Effector CD4-positive, alpha-beta T cell (primary cell): ENCODE measurements at places on chromosomes 1 and 21.

- DNase-seq = no peak
Observed at GRCh38 chr1:231667896-231668506, 41.4 kb downstream of the DISC1 start.

- DNase-seq = no peak
Observed at GRCh38 chr1:29239142-29239541, 2.8 kb downstream of the PTPRU start.

GRCh38 chr1:17594026-17594425 is 54.5 kb downstream of the ARHGEF10L start:
- no peak for DNase-seq

GRCh38 chr1:230975636-230976035 is 3.0 kb downstream of the TTC13 start:
- DNase-seq = no peak

DNA sequence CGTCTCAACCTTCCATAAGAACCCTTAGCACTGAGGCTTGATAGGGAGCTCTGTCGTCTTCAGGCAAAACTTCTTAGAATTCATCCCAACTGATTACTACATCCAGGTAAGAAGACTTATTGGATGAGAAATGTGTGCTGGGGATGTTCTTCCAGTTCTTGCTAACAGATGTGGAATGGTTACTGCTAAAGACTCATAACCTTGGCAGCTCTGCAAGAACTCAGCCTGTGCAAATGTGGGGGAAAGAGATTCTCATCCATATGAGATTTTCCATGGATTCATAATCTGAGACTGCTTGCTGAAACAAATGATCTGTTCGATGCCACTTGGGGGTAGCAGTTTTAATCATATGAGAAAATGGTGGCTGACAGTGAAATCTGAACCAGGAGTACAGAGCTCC is 48.2 kb downstream of the NTPCR start:
- DNase-seq = no peak

- no peak for DNase-seq
Observed at GRCh38 chr1:173094541-173094940, 43.8 kb upstream of the TNFSF18 start.

DNA sequence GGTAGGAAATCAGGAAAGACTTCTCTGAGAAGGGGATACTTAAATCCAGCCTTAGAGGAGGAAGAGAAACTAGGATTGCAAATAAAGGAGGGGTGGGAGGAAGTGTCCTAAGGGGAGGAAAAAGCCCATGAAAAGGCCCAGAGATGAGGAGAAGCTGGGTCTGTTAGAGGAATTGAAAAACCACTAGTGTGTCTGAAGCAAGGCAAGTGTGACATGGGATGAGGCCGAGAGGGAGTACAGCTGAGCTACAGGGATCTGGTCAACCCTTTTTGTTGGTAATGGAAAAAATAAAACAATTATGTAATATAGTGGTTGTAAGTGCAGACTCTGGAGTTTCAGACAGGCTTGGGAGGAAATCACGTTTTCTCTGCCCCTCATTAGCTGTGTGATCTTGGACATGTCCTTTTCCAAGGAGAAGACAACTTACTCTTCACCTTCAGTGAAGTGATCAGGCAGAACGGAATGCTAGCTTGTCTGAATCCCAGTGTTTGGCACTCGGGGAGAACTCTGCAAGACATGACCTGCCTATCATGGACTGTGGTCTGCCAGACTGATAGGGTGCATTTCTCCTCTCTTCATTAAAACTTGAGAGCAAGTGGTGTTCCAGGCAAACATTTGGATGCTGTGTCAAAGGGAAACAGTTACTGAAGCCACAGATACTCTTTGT is 7.4 kb upstream of the S100A10 start:
- no peak for DNase-seq

DNA sequence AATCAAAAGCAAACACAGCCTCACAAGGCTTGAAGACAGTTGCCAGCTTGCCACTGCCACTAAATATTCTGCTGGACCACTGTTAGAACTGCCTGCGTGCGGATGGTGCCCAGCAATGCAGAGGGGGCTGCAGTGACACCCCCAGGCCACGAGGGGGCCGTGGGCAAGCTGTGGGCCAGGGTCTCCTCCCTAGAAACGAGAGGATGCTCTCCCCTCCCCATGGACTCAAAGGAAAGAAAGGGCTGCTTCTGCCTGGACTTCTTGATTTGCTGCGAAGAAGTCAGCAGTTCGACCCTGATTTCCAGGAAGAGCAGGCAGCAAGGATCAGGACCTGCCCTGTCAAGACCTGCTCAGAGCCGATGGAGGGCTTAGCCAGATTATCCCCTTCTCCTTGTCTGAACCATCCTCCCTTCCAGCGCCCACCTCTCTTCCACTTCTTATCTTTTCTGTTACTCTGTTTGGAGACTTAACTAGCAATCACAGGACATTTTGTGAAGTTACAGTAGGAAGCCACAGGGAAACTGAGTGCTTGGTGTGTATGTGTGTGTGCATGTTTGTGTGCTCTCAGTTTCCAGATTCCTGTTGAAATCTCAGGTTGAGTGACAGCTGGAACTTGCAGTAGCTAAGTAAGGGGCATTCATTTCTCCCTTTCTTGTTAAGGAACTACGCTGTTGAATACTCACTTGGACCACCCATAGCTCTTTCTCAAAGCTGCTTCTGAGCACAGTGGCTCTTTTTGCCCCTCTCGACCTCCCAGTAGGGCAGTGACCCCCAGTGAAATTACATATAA is 2.7 kb downstream of the MAN1C1 start:
- peak; percentile 39 for DNase-seq

DNA sequence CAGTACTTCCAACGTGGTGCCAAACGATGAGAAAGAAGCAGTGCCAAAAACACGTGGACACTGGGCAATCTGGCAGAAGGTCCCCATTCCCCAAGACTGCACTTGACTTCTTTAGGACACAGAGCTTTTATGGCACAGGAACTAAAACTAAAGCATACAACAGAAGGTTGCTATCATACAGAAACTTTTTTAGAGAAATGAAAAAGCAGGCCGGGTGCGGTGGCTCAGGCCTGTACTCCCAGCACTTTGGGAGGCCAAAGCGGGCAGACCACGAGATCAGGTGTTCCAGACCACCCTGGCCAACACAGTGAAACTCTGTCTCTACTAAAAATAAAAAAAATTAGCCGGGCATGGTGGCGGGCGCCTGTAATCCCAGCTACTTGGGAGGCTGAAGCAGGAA is 43.0 kb downstream of the GNB1 start:
- DNase-seq = no peak

GRCh38 chr1:211333906-211334305 is 7.3 kb downstream of the TRAF5 start:
- DNase-seq = no peak

- DNase-seq = no peak
Observed at GRCh38 chr1:153032677-153033308, 1.8 kb downstream of the SPRR1B start.

DNA sequence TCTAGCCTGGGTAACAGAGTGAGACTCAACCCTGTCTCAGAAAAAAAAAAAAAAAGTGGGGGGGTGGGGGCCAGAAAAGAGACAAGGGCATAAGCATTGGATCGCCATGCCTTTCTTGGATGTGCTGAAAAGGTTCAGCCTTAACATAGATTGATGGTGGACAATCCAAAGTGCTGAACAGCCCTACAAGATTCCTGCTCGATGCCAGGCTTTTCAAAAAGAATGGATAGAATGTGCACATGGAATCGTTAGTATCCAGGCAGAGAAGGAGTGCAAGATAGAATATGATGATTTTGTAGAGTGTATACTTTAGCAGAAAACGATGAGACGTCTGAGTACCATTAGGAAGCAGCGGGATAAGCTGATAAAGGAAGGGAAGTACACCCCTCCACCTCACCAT is 10.9 kb upstream of the COA7 start:
- DNase-seq = no peak

DNA sequence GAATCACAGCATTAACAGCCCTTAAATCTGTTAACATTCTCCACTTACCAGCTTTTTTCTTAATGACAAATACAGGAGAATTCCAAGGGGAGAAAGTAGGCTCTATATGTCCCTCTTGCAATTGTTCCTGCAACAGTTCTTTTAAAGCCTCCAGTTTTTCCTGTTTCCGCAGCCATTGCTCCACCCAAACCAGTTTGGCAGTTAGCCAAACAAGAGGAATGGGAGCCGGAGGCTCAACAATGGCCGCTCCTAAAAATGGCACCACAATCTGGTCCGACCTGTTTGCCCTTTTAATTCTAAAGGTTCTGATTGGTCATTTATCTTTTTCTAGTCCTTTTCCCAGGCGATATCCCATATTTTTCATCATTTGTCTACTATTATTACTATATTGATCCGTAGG is 14.0 kb upstream of the L1TD1 start:
- DNase-seq = no peak

- no peak for DNase-seq
Observed at GRCh38 chr1:214637722-214638458, 34.9 kb downstream of the CENPF start.

DNA sequence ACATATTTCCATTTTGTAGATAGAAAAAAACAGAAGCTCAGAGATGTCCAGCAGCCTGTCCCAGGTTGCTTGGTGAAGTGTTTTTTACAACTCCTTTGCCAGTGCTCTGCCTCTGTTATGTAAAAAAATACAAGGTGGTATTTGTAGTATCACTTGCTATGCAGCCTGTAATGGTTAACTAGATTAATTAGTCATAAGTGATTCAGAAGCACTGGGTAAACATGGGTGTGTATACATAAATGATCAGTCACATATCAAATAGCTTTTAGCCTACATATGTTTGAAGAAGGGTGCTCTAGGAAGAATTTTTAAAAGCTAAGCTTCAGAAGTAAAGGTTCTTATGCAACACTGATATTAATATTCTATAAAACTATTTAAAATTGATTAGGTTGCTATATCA is 70.0 kb upstream of the MAGI3 start:
- DNase-seq = no peak

DNA sequence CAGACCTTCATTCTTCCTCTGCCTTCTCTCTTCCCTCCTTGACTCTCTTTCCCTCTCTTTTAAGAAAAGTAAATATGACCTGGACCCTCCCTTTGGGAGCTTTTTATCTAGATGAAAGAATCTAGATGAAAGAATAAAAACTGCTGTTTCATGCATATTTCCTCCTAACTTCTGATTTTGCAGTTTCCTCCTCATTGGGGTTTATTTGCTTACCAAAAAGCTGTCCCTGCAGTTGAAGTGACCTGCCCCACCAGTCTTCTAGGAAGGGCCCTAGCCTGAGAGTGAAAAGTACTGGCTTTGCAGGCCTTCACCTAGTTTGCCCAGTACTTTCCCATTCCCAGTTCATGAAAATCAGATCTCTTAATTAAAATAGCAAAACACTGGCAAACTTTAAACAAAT is 28.3 kb upstream of the CACYBP start:
- no peak for DNase-seq

- peak; percentile 12 for DNase-seq
Observed at GRCh38 chr1:202807451-202807925, 733 bp downstream of the KDM5B start.

GRCh38 chr1:22122273-22123070 is 20.4 kb downstream of the WNT4 start:
- DNase-seq = no peak

GRCh38 chr1:2380816-2381591 is 10.3 kb downstream of the MORN1 start:
- no peak for DNase-seq

DNA sequence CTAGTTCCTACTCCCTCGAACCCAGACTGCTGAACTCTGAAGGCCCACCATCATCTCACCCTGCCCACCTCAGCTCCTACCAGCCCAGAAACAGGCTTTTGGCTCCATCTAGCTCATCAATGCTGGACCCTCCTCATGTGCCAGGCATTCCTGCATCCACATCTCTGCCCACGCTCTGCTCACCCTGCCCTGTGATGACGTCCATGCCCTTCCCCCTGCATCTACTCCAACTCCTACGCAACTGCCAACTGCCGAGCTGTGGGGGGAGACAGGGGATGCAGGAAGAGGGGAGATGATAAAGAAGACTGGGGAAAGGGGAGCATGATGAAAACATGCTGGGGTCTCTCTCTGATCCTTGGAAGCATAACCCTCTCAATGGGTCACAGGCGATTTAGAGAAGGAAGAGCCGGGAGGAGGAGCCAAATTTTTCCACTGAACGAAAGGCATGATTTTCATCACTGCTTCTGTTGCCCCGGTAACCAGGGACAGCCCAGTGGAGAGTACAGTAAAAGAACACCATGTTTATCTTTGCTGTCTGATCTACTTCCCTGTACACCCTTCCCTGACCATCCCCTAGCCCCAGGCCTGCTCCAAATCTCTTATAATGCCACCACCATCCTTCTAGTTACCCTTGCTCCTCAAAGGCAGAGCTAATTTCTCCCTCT is 44.3 kb downstream of the CD34 start:
- no peak for DNase-seq

- DNase-seq = no peak
Observed at GRCh38 chr1:84870591-84870990, 22.4 kb downstream of the LPAR3 start.

DNA sequence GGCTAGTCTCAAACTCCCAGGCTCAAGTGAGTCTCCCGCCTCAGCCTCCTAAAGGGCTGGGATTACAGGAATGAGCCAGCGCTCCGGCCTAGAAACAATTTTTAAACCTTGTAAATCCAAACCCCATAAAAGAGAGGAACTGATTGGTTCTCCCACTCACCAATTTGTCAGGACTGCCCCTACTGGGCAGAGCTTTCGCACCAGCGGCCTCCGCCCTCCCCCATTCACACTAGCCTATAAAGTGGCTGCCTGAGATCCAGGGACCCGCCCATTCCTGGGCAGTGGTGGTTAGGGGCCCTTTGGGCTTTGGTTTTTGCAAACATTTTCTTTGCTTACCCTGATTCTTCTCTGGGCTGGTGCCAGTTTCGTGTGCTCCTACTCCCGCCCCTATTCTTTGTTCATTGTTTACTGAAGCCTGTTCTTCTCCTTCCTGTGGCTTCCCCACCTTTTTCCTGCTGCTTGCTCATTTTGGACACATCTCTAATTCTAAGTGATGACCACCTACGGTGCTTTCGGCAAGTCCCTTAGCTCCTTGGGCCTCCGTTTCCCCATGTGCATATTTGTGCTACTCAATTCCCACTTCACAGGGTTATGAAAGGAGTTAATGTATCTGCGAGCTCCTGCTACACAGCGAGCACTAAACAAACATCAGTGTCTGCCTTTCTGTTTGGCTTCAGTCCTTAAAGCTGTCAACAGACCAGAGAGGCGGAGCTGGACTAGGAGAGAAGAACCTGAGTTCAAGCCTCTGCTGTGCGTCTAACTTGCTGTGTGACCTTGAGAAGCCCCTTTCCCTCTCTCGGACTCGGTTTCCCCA is 39.8 kb upstream of the CLIC4 start:
- DNase-seq = no peak

GRCh38 chr1:218728898-218729565 is 383.9 kb downstream of the TGFB2 start:
- no peak for DNase-seq

- DNase-seq = no peak
Observed at GRCh38 chr1:35111106-35111505, 31.9 kb downstream of the ZMYM1 start.
